Caudate nucleus (tissue), 63 donors: ENCODE measurements at places on chromosomes 7 and 10.

DNA sequence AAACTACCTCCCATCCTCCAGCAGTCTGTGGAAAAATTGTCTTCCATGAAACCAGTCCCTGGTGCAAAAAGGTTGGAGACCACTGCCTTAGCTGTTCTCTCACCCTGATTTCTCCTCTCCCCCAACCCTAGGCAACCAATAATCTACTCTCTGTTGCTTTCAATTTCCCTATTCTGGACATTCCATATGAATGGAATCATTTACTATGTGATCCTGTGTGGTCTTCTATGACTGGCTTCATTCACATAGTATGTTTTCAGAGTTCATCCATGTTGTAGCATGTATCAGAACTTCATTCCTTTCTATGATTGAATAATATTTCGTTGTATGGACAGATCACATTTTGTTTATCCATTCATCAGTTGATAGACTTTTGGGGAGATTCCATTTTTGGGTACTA, 38.3 kb upstream of the DLG5 start:
- no peak for DNase-seq

DNA sequence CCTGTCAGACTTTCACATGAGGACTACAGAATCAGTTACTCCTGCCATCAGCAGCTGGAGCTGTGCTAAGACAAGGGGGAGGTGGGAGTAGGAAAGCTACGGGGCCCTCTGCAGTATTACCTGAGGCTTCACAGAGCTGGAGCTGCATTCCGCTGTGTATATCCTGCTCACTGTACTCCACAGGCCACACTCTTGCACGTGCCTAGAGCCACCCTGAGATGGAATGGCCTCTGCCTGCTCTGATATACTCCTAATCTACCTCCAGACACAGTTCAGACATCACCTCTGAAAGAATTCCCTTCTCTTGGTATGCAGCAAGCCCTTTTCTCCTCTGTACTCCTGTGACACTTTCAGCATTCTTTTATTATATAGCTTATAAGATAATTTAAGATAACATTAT, 34.8 kb downstream of the TRDMT1 start:
- DNase-seq: no peak

GRCh38 chr10:102230264-102230860, 4.3 kb downstream of the ELOVL3 start:
- no peak for DNase-seq

DNA sequence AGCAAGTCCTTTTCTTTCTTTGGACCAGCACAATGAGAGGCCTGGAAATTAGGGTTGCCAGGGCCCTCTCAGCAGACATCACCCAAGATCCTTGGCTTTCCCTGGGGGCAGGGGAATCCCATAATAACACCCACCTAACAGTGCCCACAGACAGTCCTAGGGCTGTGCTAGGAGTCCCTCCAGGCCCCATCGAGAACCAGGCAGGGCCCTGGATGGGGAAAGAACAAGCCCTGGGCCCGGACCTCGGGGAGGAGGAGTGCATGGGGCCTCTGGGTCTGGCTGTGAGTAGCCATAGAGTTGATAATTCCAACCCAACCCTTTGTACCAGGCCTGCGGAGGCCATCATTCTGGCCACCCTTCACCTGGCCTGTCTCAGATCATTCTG, 201.2 kb upstream of the ZMIZ1 start:
- DNase-seq: no peak

- no peak for DNase-seq
These were observed 77.1 kb downstream of the DNAJC1 start for GRCh38 chr10:21926358-21926925.

- DNase-seq: no peak
These were observed 536.3 kb upstream of the MKI67 start for GRCh38 chr10:128662520-128662919.

- DNase-seq: no peak
These were observed 4.4 kb downstream of the KEL start for GRCh38 chr7:142957723-142958122.

- DNase-seq: no peak
These were observed 136.2 kb downstream of the LHPP start for GRCh38 chr10:124597846-124598165.

- DNase-seq: no peak
These were observed 63.5 kb downstream of the GOLGA7B start for GRCh38 chr10:97913193-97913592.

- no peak for DNase-seq
These were observed 1.5 kb downstream of the ACTR3B start for GRCh38 chr7:152760854-152761748.

GRCh38 chr7:28123752-28124151, 56.8 kb downstream of the JAZF1 start:
- DNase-seq: no peak

DNA sequence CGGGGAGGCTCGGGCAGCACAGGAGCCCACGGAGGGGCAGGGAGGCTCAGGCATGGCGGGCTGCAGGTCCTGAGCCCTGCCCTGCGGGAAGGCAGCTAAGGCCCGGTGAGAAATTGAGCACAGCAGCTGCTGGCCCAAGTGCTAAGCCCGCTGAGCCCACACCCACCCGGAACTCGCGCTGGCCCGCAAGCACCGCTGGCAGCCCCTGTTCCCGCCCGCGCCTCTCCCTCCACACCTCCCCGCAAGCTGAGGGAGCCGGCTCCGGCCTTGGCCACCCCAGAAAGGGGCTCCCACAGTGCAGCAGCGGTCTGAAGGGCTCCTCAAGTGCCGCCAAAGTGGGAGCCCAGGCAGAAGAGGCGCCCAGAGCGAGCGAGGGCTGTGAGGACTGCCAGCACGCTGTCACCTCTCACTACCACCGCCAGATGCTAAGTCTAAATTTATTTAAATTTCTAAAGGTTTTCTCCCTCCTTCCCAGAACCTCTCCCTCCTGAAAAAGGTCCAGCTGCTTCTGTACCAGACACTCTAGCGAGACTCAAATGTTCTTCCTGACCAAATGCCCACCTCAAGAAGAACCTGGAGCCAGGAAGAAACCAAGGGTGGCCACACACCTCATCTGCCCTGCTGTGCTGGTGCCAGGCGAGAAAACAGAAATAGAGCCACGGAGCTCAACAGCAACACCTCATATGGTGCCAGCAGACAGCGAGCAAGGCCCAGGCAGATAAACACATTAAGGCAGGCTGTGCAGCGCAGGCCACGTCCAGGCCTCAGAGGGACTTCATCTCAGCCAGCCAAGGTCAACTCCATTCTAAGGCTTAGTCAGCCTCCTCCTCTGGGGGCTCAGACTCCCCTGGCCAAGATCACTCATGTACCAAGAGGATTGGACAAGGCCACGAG, 47.0 kb downstream of the KCNMA1 start:
- DNase-seq: no peak

GRCh38 chr10:9211228-9211627, 1156.7 kb downstream of the GATA3 start:
- no peak for DNase-seq

GRCh38 chr10:96125142-96125515, 5.0 kb upstream of the ZNF518A start:
- DNase-seq: no peak

DNA sequence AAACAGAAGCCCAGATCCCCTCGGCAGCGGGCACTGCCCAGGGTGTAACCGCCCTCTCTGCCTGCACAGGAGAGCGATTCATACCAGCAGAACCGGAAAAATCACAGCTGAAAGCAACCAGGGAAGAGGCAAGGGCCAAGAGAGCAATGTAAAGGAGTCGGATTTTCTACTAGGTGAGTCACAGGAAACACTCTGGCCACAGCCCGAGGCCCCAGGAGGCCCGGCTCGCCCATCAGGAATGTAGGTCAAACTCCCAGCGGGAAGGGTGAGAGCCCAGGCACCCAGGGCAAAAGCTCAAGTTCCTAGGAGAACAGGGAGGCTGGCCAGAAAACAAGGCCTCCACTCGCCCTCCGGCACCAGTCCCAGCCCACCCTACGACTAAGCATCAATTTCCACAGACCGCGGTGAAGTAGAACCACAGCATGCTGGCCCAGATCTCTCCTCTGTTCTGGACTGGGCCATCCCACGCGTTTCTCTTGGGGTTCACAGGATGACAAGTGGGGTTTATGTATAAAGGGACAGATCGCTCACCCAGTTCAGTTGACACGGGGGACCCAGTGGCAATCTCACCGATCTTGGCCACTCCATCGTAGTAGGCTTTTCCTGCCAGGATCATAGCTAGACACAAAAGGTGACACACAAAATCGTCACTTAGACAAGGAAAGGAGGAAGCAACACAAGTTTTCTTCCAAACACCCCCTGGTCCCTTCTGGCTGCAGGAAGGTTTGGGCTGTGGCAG, 46.2 kb downstream of the BAIAP2L1 start:
- no peak for DNase-seq

DNA sequence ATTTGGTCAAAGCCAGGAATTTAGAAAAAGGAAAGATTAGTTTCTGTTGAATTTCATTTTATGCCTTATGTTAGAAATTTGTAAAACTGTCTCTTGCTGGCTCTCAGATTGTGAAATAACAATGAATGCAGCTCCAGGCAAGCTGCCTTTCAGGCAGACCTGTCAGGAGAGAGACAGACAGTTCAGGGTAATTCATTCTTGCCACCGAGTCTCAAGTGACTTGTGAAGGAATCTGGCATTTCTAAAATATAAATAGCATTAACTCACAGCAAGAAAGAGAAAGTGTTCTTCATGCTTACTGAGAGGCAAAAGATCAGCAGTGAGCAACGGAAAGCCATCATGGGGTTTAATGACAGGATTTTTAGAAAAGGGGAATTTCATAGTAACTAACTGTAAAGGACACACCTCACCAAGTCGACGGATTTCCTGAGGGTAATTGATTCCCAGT, 442.3 kb upstream of the AKR1E2 start:
- DNase-seq: no peak

DNA sequence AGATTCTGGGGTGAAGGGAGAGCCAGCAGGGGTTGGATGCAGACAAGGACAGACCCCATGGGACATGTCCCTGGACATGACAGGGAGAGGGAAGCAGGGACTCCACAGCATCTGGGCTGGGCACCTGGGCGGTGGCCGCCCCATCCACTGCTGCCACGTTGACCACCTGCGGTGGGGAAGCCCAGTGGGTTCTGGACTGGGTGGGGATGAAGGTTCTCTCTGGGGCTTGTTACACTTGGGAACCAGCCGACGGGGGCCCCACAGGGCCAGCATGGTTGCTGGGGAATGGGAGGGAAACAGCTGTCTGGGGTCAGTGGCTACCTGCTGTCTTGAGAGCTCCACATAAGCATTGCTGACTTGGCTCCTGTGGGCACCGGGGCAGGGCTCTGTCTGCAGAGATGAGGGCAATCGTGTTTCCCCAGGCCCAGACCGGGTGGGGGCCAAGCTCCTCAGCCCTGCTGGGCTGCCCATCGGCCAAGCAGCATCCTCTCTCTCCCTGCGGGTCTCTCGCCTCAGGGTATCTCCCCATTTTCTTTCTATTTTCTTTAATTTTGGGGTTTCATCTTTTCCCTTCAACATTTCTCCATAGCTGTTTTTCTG, 443.6 kb upstream of the PFKP start:
- DNase-seq: no peak

DNA sequence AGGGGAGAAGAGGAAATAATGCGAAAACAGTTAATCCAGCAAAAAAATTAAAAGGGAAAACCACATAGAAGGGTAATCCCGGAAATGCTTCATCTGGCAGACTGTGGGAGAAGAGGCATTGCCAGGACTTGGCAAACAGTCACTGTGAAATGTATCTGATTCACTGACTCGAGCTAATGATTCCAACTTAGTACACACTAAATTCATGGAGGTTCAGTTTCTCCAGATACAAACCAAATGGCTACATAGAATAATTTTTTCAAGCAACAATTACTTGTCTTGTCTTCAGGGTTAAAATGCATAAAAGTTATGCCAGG, 36.4 kb downstream of the GDI2 start:
- DNase-seq: no peak

DNA sequence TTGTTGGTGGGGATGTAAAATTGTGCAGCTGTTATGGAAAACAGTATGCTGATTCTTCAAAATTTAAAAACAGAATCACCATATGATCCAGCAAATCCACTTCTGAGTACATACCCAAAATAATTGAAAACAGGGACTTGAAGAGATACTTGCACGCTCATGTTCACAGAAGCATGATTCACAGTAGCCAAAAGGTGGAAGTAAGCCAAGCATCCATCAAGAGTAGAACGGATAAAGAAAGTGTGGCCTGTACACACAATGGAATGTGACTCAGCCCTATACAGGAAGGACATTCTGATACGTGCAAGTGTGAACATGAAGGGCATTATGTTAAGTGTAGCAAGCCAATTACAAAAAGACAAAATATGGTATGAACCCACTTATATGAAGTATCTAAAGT, 696.7 kb upstream of the CELF2 start:
- DNase-seq: no peak

- DNase-seq: peak; percentile 6
These were observed 47.9 kb downstream of the MTERF1 start for GRCh38 chr7:91832493-91833045.

- no peak for DNase-seq
These were observed 354 bp upstream of the FERD3L start for GRCh38 chr7:19145434-19146115.

DNA sequence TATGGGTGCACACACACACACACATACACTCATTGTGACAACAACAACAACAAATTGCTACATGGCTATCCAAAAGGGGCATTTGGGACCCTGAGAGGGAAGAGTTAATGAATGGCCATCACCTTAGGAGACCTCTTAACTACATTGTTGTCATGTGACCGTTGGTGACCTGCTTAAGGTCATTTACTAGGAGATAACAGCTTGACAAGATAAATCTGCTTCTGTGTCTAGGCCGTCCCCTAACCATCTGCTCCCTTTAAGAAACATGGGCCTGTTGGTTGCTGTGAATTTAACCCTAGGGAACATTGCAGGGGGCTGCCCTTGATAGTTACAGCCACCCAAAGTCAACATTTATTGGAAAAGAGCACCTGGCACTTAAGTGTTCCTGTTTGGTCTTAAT, 29.7 kb downstream of the C1QL3 start:
- no peak for DNase-seq

GRCh38 chr10:80529604-80530003, 8.1 kb upstream of the SH2D4B start:
- DNase-seq: no peak

DNA sequence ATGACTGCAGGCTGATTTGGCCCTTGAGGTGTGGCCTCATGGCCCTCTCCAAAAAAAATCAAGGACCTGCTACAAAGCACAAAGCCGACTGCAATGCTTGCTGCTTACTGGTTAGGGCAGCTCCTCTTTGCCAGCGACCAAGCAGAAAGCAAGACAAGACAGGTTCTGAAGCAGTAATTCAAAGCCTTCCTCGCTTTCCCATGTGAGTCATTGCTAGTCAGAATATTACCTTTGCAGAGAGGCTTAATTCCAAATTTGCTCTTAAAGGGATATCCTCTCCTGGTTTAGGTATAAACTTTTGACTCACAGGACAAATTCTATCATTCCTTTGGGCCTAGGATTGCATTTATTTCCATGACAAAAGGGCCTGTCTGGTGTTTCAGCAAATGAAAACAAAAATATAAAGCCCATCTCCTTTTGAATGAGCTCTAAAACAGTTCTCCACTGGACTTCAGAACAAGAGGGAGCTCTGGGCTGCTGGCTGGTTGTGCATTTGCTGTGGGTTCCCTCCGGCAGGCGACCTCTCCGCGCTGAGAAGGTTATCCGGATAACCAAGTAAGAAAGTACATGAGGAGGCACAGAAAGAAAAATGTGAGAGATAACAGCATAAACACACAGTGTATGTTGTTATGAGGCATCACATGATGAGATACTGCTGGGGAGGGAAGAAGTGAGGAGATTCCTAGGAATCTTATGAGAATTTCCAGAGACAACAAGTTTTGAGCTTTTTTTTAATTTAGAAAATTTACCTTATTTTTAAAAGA, 90.8 kb downstream of the EGFR start:
- no peak for DNase-seq

GRCh38 chr10:58712982-58713381, 200.3 kb downstream of the BICC1 start:
- no peak for DNase-seq
